ENCODE measurements at places on chromosomes 11 and 22.

DNA sequence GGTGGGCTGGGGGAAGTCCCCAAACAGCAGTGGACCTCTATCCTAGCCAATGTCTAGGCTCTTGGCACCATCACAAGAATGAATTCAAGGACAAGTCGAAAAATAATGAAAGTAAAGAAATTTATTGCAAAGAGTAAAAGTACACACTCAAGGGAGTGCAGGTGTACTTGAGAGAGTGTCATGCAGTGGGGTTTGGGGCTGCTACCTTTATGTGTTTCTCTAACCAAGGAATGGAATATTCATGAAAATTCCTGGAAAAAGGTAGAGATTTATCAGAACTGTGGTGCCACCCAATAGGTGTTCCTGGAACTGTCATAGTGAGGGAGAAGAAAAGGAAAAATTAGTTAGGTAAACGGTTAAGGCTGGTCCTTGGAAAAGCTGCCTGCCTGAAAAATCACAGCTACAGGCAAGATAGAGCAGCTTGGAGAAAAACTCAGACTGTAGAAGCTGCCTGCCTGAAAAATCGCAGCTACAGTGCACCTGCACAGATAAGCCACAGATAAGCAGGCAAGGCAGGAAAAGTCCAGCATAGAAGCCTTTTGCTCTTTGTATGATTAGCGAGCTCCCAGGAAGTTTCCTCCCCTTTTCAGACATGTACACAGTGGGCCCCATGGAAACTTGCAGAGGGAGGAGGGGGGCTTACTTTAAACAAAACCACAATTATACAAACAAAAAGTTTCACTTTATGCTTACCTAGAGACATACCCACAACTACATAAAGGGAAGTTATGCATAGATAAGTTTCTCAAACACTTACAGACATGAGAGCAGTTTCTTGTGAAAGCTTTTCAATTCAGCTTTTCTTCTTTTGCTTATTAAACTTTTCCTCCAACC, 71.4 kb upstream of the B3GNT6 start:
- no peak for DNase-seq

DNA sequence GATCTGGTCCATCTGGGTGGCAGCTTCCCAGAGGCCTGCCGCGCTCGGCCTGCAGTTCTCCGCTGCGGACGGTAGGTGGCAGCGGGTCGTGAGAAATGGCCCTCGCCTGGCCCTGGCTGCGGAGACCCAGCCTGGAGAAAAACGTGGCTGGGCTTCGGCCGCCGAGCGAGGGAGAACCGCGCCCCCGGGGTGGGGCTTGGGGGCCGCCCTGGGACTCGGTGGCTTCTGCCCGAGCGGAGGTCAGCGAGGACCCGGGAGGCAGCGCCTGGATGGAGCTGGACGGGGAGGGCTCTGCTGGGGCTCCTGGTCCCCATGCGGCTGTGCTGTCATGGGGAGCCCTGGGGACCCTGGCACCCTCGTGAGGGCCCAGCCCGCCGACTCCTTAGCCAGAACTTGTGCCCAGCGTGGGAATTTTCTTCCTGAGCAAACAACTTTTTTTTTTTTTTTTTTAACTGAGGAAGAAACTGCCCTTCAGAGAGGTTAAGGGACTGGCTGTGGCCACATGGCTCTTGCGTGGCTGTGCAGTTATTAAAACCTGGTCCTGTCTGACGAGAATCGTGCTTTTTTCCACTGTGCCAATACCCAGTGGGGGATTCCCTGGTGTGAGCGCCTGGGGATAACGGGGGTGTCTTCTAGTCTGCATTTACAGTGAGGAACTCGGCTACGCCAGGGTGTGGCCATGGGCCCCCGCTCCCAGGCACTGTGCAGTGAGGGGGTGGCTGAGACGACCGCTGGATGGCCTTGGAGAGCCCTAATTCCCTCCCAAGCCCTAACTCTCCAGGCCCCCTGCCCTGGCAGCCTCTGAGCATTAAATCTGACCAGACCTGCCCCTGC, 535.6 kb downstream of the INSC start:
- DNase-seq: peak; percentile 94

GRCh38 chr11:6443269-6444003, 2.6 kb upstream of the HPX start:
- peak; percentile 82 for DNase-seq

- no peak for DNase-seq
Observed at GRCh38 chr11:106961048-106961447, 57.2 kb downstream of the GUCY1A2 start.

DNA sequence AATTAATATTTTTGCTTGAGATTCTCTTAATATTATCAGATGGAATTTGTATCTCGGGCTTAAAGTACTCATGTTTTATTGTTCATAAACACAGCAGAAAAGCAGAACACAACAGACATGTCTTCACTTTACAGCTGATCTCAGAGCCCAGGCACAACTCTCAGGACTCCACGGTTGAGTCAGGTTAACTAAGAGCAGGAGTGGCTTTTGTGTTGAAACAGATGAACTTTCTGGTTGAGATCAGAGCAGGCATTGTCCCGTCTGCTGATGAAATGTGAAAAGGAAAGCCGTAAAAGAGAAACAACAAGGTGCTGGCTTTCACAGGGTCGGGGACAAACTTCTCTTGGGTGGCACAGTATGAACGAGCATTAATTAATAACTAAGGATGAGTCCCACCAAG, 49.0 kb downstream of the JHY start:
- DNase-seq: no peak

DNA sequence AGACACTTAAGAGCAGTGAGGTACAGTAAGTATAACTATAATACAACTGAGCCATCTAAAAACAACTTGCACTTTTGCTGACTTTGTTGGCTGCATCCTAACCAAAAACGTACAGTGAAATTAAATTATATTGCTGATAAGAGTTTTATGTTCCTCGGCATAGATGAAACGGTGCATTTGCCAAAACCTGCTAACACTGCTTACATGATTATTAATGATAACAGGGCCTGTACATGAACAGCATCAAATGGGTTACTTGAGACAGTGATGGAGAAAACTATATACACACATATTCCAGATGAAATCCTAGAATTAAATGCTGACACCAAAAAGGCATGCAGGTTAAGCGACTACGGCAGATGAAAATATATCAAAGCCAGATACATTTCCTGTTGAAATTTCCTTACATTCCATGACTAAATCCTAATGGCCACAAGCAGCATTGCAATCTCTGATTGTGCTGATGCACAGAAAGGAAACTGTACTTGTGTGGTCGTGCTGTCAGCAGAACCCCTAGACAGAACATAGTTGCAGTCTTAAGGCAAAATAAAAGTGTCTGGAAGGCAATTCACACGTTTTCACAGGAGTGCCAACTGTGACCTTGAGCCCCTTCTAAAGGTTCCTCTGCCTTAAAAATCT, 143.9 kb downstream of the CADM1 start:
- no peak for DNase-seq

DNA sequence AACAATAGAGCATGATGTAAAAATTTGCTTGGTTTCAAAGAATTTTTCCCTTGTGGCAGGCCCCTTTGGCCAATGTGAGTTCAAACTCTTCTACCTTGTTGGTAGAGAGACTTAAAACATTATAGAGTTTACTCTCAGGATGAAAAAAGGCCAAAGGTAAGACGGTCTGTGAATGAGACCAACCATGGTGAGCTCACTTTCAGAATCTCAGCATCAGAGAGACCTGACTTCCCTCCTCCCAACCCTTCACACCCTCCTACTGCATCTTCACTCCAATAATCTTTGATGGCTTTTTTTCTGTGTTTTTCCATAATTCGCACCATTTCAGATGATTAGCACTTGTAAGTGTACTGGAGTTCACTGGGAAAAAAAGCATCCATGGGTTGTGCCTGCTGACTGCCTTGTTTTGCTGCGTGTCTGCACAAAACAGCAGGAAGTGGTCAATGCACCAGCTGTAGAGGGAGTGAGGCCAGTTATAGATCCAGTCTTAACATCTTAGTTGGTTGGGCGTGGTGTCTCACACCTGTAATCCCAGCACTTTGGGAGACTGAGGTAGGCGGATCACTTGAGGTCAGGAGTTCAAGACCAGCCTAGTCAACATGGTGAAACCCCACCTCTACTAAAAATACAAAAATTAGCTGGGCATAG, 64.1 kb downstream of the SLC1A2 start:
- no peak for DNase-seq

DNA sequence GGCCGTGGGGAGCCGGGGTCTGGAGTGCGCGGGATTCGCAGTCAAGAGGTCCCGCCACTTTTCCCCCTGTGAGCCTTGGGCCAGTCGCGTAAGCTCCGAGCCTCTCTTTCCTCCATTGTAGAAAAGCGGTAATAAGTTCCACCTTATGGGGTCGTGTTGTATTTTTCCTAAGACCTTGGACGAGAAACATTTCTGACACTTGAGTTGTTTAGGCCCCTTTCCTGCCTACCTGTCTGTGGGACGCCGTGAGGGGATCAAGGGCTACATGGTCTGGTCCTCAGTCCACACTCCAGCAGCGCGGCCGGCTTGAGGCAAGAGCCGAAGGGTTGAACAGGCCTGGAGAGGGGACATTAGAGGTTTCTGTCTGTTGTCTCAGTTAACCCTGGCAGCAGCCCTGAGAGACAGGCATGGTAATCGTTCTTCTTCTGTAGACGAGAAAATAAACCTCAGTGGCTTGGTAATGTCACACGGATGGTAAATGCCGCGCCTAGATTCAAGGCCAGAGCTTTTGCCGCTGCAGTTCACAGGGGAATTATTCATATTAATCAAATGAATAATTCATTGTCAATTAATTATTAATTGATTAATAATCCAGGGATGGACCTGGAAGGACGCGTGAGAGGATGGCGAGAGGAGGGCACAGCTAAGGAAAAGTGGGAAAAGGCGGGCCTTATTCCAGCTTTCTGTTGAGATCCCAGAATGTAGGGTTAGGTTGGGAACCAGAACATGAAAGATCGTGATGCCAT, 545 bp downstream of the FEN1 start:
- no peak for DNase-seq

DNA sequence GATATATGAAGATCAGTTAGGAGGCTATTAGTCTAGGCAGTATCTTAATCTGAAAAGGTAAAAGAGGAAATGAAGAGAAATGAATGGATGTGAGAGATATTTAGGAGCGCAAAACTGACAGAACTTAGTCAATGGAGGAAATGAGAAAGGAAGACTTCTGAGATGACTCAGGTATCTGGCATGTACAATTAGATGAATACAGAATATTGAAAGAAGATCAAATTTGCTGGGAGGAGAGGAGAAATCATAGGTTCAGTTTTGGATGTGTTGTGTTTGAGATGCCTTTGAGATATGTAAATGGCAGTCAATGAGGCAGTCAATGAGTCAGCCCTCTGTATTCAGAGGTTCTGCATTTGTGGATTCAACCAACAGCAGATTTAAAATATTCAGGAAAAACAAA, 42.9 kb upstream of the GAB2 start:
- DNase-seq: no peak

- no peak for DNase-seq
Observed at GRCh38 chr22:40363059-40363458, 7.3 kb upstream of the SGSM3 start.

Data from iPS-NIHi11 (cell line).